Activated CD4-positive, alpha-beta T cell treated with anti-CD3 and anti-CD28 coated beads for 36 hours (primary cell): ENCODE measurements at places on chromosomes 5 and 9. TPM values are rescaled to one million over a fixed set of nuclear protein-coding genes. Genes with fewer than 3 reads are reported as not detected.

GRCh38 chr9:79684711-79685575, 113.2 kb downstream of the TLE4 start:
- H3K4me3 ChIP-seq, result no peak overlapping the region
- DNase-seq, result no peak
- H3K4me1 ChIP-seq, result peaks cover 36% of the 10 kb centered on the region
- no peaks in the 10 kb centered on the region for H3K27me3 ChIP-seq
- peaks cover 5% of the 10 kb centered on the region for H3K36me3 ChIP-seq

DNA sequence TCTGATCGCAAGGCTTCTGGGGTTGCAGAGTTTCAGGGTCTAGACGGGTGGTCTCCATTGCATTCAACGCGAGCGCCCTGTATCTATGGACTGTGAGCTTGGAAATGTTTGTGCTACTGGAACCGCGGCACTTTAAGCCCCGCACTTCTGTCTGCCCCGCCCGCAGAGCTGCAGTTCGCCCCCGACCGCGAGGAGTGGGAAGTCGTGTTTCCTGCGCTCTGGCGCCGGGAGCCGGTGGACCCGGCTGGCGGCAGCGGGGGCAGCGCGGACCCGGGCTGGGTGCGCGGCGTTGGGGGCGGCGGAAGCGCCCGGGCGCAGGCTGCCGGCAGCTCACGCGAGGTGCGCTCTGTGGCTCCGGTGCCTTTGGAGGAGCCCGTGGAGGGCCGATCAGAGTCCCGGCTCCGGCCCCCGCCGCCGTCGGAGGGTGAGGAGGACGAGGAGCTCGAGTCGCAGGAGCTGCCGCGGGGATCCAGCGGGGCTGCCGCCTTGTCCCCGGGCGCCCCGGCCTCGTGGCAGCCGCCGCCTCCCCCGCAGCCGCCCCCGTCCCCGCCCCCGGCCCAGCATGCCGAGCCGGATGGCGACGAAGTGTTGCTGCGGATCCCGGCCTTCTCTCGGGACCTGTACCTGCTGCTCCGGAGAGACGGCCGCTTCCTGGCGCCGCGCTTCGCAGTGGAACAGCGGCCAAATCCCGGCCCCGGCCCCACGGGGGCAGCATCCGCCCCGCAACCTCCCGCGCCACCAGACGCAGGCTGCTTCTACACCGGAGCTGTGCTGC, 1.0 kb downstream of the ADAMTS19 start:
- no peak overlapping the region for H3K4me3 ChIP-seq
- peaks cover 11% of the 10 kb centered on the region for H3K4me1 ChIP-seq
- peak; percentile 54 for DNase-seq
- peaks cover 39% of the 10 kb centered on the region for H3K27me3 ChIP-seq

- peak overlapping the region; percentile 76 for H3K27ac ChIP-seq
- peak; percentile 70 for DNase-seq
- H3K4me3 ChIP-seq, result peak overlapping the region; percentile 78
- H3K4me1 ChIP-seq, result peaks cover 55% of the 10 kb centered on the region
- no peaks in the 10 kb centered on the region for H3K27me3 ChIP-seq
Observed at GRCh38 chr9:97983589-97984187, 547 bp downstream of the ANP32B start.

The TEX48 gene
- 0.75 TPM for total RNA-seq

The SEMA4D gene
- 226 TPM for total RNA-seq

The SLC25A2 gene
- total RNA-seq, result 0.27 TPM
